ENCODE measurements at places on chromosomes 6 and 20.

DNA sequence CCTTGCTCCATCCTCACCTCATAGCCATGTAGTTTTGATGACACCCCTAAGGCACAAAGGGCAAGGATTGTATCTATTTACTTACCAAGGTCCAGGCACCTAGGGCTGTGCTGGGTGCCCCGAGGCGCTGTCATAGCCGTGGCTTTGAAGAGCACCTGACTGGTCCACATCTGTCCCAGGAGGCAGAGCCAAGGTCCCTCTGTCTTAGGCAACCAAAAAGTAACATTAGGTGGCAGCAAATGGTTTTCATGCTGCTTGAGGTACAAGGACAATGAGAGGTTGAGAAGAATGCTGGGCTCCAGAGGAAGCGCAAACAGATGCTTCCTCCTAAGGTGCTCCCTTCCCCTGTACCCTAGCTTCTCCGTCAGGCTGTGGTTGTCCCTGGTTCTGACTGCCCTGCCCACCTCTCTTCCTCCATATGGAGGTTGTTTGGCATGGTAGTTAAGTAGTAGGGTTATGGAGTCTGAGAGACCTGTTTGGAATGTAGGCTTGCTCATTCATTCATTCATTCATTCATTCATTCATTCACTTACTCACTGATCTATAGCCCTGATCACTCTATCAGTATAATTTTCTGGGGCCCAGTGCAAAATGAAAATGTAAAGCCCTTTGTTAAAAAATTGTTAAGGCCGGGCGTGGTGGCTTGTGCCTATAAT is 3.0 kb upstream of the UQCC2 start:
- DNase-seq: no peak

GRCh38 chr6:7268816-7269555 is 44.0 kb downstream of the SSR1 start:
- DNase-seq: no peak

DNA sequence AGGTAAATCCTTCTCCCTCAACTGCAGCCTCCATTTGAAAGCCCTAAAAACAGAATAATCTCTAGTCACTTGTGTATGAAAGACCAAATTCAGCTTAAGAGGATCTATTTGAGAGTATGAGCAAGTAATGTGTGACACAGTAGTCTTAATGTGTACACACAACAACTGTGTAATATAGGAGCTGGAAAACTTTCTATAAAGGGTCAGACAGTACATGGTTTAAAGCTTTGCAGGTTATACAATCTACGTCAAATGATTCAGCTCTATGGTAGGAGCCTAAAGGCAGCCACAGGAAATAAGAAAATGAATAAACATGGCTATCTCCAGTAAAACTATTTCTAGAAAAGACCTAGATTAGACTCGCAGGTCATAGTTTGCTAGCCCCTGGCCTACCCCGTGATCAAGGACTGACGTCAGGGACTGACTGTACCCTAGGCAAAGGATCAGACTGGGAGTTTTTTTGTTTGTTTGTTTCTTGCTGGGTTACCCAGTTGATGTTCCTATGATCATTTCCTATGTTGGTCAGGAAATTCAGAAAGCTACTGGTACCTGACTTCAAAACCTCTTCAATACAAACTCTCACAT is 39.7 kb downstream of the BTBD9 start:
- DNase-seq: no peak

GRCh38 chr6:14517516-14518105 is 400.0 kb downstream of the CD83 start:
- DNase-seq: no peak

GRCh38 chr20:53792946-53793536 is 199.4 kb upstream of the ZNF217 start:
- DNase-seq: no peak

- no peak for DNase-seq
Observed at GRCh38 chr6:11815231-11815630, 36.6 kb upstream of the ADTRP start.

Data from stimulated activated CD4-positive, alpha-beta T cell treated with anti-CD3 and anti-CD28 coated beads, TNF-alpha, amount 100 ng/mL, for 4 hours (primary cell).